Left lobe of liver (tissue), 2 donors: ENCODE measurements at places on chromosomes 4 and X.

DNA sequence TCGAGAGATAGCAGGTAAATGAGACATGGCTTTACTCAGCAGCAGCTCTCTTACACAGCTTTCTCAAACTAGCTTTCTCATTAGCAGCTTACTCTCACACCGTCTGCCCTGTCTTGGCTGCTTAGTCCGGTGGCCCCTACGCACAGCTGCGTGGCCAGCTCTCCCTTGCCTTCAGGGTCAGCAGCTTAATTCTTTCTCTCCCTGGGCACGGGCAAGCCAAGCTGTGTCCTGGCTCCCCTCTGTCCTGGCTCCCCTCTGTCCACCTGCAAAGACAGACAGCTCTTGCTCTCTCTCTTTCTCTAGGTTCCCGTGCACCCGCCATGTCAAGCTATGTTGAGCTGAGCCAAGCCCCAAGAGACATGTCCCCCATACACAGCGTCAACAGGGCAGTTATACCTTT is 39.4 kb downstream of the ZNF185 start:
- DNase-seq: no peak

DNA sequence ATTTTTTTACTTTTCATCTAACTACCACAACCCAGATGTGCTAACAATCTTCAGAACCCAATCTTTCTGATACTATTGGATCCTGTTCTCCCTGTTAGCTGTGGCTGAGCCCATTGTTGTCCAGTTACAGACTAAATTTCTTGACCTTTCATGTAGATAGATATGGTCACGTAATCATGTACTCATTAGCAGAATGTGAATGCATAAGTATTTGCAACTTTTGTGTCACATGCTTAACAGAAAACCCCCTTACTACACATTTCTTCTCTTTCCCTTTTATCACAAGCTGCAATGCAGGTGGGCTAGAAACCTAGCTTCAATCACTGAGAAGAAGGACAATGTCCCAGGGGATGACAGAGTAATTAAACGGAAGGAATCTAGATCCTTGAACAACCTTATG is 13.1 kb upstream of the FAM13A start:
- no peak for DNase-seq

DNA sequence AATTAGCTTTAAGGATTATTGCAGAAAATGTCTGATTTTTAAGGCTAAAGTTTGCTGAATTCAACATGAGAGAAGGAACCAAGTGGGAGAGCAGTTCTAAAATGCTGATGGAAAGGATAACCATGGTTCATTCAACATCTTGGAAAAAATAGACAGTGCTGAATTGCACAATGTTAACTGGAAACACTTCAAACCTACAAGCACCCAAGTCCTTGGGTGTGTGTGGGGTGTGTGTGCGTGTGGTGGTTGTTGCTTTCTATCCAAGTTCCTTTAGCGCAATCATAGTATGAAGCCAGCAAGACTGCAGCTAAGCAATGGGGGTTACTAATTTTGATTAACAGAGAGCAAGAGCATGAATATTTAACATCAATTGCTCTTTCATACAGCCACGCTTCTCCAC is 29.3 kb upstream of the SCOC start:
- DNase-seq: no peak

DNA sequence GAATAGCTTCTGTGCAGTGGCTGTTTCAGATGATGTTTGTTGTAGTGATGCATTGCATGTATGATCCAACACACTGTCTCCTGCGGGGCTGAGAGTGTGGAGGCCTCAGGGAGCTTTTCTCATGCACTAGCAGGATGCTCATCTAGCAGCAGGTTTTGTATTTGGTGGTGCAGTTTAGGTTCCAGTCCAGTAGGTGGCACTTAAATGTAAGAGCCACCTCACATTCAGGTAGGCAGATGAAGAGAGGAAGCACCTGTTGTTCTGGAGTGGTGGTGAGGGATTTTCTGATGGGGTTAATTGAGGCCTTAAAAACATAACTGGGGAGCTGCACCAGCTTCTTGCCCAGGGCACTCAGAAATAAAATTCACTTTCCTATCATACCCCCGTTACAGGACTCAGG is 300.9 kb downstream of the SPIN4 start:
- no peak for DNase-seq

DNA sequence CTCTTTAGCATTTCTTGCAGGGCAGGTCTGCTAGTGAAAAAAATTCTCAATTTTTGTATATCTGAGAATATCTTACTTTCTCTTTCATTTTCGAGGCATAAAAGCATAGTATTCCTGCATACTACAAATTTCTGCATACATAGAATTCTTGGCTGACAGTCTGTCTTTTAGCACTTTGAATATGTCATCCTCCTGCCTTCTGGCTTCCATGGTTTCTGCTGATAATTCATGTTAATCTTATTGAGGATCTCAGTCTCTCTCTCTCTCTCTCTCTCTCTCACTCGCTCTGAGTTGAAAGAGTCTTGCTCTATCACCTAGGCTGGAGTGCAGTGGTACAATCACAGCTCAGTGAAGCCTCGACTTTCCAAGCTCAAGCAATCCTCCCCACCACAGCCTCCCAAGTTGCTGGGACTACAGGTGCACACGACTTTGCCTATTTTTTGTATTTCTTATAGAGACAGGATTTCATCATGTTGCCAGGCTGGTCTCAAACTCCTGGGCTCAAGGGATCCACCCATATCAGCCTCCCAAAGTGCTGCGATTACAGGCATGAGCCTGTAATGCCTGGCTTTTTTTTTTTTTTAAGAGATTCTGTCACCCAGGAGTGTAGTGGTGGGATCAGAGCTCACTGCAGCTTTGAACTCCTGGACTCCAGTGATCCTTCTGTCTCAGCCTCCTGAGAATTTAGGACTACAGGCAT is 161.3 kb downstream of the FNIP2 start:
- no peak for DNase-seq
